ENCODE measurements at places on chromosomes 12 and 14.
A peak's percentile ranks its signal among the peaks of the same experiment; 100 is the strongest.

GRCh38 chr12:100668945-100669536, 95.6 kb downstream of the GAS2L3 start:
- peak; percentile 72 for DNase-seq

DNA sequence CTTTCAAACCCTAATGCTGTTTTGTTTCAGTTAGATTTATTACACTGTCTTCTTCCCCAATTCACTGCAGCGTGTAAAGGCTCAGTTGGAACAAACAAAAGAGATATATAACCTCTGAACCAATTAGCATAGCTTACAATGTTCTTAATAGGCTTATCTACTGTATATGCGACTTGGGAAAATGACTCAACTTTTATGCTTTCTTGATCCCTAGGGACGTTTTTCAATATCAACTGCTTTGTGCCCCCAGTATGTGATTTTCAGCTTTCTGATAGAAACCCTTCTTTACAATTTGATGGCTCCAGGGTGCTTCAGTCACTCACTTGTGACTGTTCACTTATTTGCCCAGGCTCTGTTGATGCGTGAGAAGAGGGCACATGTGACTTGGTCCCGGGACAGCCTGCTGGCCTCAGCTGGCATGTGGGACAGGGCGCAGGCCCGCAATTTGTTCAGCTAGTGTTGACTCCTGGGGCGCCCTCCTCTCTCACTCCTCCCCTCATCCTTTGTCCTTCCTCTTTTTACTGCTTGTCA, 107.1 kb downstream of the TMTC2 start:
- no peak for DNase-seq

DNA sequence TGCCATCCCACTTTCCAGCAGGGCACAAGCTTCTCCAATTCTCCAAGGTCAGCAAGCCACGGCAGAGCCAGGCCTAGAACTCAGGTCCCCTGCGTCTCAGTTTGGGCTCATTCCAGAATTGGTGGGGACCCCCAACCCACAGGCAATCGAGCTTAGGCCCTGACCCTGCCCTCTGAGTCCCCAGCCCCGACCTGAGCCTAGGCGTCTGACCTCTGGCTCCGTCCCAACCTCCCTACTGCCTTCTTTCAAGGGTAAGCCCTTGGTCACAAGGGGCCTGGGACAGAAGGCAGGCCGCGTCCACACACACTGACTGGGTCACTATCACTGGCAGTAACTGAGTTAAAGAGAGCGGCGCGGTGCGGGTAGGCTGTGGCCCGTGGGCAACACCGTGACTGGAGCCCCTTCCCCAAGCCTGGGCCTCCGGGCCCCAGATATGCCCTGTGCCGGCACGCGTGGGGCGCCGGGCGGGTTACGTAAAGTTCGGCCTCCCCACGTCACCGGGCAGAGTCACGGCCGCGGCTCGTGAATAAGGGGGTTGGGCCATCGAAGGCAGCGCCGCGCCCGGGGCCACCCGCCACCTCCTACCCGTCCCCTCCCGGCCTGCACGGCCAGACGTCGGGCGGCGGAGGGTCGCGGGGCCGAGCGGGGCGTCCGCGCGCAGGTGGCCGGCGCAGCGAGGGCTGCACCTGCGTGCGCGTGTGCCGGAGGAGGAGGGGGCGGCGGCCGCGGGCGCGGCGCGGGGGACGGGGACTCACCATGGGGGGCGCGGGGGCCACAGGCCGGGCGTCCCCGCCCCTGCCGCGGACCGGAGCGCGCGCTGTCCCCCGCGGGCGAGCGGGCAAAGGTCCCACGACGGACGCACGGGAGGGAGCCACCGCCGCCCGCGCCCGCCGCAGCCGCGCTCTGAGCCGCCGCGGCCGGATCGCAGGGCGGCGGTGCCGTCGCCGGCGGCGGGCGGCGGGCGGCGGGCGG, 516 bp downstream of the ANKRD9 start:
- DNase-seq = peak; percentile 77

- DNase-seq = no peak
These were observed 422.3 kb upstream of the DCN start for GRCh38 chr12:91604897-91605296.

DNA sequence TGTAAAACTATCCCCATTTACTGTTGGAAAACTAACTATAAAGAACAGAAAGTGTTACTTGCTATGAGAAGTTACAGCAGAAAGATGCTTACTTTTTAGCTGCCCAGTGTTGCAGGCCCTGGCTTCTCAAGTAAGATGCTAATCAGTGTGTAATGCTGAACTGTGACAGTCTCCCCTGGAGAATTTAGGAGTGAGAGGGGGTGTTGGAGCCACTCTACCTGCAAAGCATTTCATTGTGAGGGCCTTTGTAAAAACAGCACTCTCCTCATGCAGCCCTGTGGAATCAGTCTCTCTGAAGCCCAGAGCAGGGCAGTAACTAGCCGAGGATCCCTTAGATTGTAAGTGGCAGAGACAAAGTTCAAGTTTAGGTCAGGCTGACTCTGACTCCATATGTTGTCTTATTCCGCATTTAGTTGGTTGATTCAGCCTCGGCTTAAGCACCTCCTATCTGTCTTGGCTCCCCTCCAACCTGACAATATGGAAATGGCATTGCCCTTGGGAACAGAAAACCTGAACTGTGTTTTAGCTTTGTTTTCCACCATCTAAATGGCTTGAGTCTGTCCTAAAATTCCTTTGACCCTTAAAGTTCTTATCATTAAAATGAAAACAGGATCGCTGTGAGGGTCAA, 141.3 kb downstream of the PRKCH start:
- DNase-seq = peak; percentile 27

DNA sequence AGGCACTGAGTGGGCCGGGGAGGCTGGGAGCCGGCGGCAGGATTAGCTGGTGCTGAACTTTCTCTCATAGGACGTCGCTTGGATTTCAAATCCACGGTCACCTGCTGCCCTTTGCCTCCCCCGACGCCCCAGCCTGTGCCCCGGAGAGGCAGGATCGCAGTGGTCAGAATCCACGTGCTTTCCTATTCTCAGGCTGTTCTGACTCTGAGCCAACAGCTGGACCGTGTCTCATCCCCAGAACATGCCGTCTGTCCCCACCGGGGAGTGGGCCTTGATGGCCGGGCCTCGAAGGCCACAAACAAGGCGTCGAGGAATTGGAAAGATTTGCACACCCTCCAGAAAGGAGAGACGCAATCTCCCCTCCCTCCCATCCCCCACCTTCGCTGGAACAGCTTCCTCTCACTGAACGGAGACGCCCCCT, 18.5 kb upstream of the MLXIP start:
- no peak for DNase-seq

- DNase-seq = no peak
These were observed 27.5 kb downstream of the ZC2HC1C start for GRCh38 chr14:75096959-75097358.

- peak; percentile 53 for DNase-seq
These were observed 1.5 kb downstream of the PLEKHA5 start for GRCh38 chr12:19131025-19131444.

DNA sequence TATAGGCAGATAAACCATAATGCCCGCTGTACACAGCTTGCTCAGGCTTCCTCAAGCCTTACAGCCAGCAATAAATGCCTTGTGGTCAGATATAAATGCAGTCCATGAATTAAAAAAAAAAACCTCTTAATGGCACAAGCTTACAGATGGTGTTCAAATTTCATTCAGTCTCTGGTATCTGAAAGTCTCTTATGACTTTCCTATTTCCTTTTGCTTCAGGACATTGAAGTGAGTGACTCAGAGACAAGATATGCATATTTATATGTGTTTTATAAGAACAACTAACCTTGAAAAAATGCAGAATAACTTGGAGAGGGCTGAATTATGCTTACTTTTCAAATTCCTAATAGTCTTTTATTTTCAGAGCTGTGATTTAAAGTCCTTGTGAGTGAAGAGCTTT, 426.9 kb upstream of the MIS18BP1 start:
- peak; percentile 18 for DNase-seq

GRCh38 chr12:111035578-111036301, 115.4 kb upstream of the MYL2 start:
- no peak for DNase-seq

DNA sequence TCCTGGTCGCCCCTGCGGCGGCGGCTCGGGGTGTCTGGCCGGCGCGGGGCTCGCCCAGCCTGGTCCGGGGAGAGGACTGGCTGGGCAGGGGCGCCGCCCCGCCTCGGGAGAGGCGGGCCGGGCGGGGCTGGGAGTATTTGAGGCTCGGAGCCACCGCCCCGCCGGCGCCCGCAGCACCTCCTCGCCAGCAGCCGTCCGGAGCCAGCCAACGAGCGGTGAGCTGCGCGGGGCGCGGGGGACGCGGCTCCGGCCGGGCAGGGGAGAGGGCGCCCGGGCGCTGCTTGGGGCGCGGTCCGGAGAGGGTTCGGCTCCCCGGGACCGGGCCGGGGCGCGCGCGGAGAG, at the start of gene LGALS3:
Gene LGALS3 (plus strand): TSS at position 167 of the 342 bp plus-strand sequence. CDS start 8,122 bp downstream, outside the sequence.
- peak; percentile 85 for DNase-seq

DNA sequence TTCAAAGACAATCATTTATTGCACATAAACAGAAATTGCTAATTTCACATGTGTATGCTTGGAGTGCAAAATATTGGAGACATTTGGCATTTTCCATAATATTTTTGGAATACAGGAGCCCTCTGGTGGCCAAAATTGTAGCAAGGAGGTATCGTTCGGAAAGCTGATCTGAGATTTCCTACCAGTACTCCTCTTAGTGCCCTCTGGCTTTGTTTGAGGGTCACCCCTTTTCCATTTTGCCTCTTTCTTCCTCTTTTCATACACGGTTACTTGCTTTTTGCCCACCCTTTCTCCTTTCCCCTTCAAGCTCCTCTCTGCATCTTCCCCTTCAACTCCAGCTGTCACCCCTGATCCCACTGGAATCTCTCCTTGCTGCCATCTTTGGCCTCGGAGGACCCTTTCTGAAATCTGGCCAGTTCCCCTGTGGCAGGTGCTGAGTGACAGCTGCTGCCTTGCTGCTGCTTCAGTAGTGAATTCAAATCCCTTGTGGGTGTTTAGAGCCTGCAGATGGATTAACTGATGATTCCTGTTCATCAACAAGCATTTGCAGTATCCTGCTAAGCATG, 164.6 kb upstream of the PARP11 start:
- DNase-seq = peak; percentile 35

- DNase-seq = no peak
These were observed 118.9 kb downstream of the ETV6 start for GRCh38 chr12:11768233-11768965.

DNA sequence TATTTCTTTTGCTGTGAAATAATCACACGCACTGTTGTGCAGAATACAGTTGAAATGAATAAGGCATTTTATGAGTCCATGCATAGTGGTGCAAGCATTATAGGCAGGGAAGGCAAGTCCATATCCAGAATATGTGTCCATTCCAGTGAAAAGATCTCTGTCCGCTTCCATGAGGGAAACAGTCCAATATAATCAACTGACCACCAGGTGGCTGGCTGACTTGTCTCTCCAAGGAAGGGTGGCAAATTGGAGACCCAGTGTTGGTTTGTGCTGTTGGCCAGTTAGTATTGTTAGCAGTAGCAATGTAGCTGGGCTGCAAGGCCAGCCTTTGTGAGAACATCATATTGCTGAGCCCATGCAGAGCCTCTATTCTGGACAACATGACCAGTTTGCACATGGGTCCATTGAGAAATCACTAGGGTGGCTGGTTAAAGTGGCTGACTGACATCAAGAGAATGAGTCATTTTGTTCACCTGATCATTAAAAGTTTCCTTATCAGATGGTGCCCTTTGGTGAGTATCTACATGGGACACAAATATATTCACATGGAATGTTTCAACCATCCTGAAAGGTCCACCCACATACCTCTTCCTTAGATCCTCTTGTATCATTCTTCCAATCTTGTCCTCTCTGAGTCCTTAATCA, 17.3 kb upstream of the YAF2 start:
- no peak for DNase-seq

GRCh38 chr12:48329199-48329939, 21.4 kb downstream of the ZNF641 start:
- no peak for DNase-seq

- DNase-seq = peak; percentile 79
These were observed 73.0 kb downstream of the CIT start for GRCh38 chr12:119804011-119804641.

GRCh38 chr12:105222726-105223351, 13.1 kb downstream of the APPL2 start:
- no peak for DNase-seq

- DNase-seq = no peak
These were observed 32.5 kb upstream of the EMP1 start for GRCh38 chr12:13163868-13164635.

GRCh38 chr12:105983622-105984320, 155.0 kb downstream of the NUAK1 start:
- peak; percentile 34 for DNase-seq

- DNase-seq = no peak
These were observed 43.3 kb downstream of the ADCK1 start for GRCh38 chr14:77843195-77843594.

DNA sequence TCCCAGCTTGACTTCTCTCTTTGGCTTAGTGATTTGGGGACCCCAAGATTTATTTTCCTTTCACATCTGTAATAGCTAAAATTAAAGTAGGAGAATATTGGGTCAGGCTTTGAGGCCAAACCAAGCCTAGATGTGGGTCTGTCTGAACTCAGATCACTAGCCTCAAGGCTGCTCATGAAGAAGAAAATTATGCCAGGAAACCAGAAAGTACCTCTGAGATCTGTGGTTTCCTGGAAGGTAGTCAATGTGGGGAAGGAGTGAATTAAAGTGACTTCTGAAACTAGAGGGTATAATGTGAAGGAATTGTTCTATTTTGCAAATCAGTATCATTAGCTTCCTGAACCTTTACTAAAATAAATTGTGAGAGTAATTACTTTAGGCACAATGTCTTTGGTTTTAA, 13.4 kb upstream of the CLEC12A start:
- no peak for DNase-seq

DNA sequence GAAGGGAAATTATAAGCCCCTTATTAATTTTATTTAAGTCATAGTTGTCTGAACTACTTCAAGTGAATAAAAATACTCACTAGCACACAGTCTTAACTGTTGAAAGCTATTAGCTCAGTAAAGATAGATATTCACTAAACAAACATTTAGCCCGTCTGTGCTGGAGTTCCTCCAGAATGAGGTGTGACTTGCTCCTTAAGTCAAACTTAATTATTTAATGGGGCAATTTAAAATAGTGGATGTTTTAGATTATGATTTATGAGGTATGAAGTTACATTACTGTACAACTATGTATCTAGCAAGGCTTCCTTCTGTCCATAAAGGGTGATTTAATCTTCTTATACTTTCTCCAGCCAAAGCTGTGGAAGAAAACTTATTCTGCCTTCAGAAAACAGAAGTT, 414.0 kb upstream of the FLRT2 start:
- DNase-seq = no peak

- DNase-seq = no peak
These were observed 14.1 kb downstream of the RAB35 start for GRCh38 chr12:120102189-120103043.

- DNase-seq = peak; percentile 66
These were observed 21.7 kb downstream of the TMBIM6 start for GRCh38 chr12:49763006-49763591.

DNA sequence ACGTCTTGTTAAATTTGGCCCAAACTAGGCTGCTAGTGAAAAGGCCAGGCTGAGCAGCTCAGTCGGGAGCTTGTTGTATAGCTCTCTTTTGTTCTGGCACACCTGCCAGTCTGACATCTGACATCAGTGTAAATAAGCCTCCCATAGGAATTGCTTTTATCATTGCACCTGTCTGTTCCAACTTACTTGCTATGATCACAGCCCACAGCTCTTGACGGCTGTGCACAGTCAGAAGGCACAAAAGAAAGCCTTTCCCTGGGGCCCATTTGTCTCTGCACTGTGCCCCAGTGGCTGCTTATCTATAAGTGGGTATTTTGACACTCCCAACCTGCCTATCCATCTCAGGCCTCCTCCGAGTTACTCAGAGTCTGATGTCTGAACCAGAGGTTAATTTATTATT, 324.5 kb downstream of the NUAK1 start:
- no peak for DNase-seq

- DNase-seq = no peak
These were observed 58.2 kb downstream of the UTP20 start for GRCh38 chr12:101338087-101338486.

Data from hepatic stellate cell (primary cell).